T-helper 2 cell (primary cell): ENCODE measurements at places on chromosomes 2 and 18.

DNA sequence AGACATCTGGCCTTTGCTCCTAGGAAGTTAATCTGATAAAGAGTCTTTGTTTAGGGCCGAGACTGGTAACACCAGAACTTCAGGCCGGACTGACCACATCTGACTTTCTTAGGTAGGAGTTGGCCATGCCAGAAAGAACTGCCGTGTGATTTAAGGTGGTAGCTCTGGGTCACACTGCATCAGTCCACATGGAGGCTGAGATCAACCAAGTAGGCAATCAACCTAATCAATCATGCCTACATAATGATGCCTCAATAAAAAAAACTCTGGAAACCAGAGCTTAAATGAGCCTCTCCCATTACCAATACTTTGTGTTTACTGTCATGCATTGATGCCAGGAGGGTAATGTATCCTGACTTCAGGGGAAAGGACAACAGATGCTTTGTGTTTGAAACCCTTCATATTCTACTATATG lies 44.1 kb upstream of the ORC2 start:
- DNase-seq: no peak

DNA sequence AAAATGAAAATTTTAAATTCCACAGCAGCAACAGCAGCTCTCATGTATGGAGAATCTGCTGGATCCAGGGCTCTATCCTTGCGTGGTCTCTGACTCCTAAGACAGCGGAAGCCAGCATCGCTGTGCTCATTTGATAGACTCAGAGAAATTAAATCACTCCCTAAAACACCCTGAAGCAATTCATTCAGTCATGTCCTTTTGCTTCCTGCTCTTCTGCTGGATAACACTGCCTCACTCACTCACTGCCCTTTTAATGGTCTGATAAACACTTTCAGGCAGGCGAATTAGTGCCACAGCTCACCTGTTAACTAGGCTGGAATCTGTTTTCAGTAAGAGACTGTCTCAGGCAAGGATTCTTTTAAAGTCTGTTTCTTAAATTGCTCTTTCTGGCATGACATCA lies 10.0 kb downstream of the WIPF1 start:
- no peak for DNase-seq

DNA sequence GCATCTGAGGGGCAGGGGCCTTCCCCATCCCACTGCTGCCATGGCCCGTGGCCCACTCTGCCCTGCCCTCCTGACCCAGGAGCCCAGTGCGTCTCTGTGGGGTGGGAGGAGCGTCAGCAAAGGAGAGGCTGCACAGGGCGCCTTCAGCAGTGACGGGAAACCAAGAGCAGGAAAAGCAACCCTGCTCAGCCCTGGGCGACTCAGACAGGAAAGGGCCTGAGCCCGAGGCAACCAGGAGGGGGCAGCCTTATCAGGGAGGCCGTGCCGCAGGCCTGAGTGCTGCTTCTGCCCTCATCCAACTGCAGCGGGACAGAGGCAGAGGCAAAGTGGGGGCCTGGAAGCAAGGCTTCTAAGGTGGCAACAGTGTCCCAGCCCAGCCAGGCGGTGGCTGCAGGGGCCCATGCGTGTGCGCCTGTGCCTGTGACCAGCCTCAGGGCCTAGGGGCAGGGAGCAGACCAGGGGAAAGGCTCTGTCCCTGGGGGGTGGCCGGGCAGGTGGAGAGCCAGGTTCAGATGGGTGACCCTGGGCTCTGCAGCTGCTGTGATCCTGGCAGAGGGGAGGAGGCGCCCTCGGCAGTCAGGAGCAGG lies 23.3 kb upstream of the ALPI start:
- DNase-seq: no peak

DNA sequence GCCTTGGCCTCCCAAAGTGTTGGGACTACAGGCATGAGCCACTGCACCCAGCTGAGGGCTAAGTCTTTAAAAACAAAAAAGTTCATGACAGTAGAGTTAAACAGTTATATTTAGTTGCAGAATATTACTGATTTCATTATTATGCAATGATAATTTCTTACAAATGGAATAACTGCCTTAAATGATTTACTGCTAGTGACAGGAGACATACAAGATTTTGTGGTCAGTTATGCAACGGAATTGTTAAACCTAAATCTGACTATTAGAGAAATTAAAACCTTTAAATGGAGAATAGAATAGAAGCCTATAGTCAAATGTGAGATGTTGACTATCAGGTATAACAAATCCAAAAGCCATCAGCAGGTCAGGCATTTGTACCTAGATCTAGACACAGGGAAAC lies 10.3 kb upstream of the DNAJC10 start:
- DNase-seq: no peak

DNA sequence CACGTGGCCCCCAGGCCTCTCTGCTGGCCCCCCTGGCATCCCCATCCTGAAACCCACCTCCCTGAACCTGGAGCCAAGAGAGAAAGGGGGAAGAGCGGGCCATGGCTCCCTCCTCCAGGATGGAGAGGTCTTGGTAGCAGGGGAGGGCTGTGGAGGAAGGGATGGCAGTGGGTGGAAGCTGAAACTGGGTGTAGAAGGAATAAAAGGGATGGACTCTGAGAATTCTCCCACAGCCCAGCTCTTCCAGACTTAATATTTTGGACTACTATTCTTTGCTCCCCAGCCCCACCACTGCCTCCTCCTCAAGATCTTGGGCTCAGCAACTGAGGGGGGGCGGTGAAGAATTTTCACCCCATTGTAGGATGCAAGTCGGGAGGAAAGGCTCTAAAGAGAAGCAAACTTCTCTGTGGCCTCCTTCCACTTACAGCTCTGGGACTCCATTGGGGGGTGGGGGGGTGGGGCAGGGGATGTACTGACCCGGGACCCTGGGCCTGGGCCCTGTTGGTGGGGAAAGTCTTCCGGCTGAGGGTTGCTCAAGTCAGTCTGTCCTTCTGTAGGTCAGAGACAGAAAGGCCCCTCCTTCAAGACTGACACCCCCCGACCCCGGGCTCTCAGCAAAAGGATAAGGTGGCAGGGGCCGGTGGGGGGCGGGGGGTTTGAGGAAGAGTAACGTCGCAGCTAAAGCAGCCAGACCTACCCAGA lies 501 bp downstream of the TNS1 start:
- no peak for DNase-seq

DNA sequence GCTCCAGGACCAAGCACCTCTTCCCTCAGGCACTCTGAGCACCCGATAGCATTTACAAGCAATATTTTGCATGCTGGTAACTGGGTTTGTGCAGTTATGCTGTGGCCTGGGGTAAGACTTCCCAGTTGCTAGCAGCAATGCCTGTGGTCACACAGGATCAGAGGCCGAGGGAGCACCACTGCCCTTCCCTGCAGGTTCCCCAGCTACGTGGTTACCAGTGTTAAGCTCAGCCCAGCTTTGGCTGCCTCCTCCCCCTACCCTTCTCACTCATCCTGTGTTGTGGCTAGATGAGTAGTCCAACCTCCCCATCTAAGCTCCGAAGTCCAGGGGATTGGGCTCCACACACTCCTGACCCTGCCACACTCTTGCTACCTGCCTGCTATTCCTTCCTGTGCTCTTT lies 141.1 kb downstream of the CELF4 start:
- DNase-seq: no peak

GRCh38 chr18:74524097-74524496 lies 10.2 kb upstream of the CNDP1 start:
- no peak for DNase-seq

DNA sequence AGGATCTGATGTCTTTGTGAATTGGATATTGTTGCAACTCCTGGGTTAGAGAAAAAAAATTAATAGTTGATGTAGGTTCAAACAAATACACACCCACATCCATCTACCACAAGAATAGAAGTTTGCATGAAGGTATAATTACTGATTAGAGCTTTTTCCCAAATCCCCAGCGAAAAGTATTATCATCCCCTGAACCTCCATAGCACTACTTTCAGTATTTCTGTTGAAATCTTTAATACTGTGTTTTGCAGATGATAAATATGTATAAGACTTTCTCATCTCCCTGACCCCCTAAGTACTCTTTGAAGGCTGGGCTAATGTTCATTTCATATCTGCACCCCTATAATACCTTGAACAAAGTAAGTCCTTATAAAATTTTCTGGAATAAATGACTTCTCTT lies 6.4 kb downstream of the FN1 start:
- no peak for DNase-seq

GRCh38 chr18:73758446-73758845 lies 389.2 kb downstream of the FBXO15 start:
- no peak for DNase-seq

- DNase-seq: no peak
Measured at GRCh38 chr2:38876407-38876806, 631 bp downstream of the MORN2 start.

GRCh38 chr2:128370468-128371247 lies 52.0 kb upstream of the HS6ST1 start:
- no peak for DNase-seq

- peak; percentile 46 for DNase-seq
Measured at GRCh38 chr2:207073801-207074678, 91.7 kb downstream of the KLF7 start.

DNA sequence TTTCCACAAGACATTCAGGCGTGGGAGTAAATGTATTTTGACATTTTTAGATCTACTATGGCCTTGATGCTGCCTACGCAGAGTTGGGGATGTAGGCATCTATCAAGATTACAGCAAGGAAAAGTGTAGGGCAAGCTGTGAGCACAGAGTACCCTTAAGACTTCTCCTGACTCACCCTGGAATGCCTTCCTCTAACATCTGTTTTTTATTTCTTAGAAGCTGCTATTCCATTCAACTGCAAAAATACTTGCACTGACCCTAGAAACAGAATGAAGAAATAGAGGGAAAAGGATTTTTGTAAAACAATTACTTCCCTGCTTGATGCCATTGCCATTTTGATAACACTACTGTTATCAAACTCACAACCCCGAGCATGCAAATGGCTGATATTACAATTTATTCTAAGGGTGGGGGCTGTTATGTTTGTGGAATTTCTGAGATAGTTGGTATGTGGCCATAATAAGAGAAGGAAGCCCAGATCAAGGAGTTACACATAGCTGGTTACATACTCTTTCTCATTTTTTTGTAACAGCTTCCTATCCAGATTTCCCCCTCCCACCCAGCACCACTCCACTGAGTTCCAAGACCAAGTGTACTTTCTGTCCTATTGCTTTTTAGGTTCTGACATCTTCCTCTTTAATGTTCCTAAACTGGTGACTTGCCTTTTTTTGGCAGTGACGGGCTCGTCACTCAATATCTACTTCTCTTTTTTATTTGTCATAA lies 6.0 kb upstream of the ROCK1 start:
- no peak for DNase-seq

DNA sequence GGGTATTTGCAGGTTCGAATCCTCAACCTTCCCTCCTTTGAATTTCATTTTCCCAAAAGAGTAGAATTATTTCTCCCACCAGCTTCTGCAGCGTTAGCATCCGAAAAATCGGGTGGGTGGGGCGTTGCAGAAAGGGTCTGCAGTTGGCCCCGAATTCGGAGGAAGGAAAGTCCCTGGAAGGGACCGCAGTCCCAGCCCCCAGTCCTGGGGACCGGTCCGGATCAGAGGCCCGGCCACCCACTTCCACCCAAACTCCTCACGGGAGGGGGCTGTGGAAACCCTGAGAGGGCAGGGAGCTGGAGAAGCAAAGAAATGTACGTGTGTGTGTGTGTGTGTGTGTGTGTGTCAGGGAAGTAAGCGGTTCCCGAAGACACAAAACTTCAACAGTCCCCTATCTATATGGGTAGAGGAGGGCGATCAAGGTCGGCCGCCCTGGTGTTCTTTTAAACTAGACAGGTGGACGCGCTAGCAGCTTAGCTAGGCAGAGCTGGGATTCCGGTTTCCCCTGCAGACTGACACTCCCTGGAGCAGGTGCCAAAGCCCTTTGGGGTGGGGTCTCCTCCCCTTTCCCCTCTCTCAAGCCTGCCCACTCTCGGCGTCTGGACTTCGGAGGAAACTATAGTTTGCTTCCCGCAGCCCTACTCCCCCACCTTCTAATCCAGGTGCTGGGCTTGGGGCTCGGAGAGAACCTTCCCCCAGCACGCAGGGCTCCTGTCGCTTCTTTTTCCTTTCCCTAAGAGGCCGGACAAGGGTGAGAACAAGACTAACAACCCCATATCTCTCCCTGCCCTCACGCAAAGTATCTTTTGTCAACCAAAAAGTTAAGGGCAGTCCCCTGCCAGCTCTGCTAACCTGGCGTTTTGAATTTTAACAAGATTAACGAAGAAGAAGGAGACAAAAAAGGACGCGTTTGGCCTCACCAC lies 4.8 kb upstream of the ONECUT2 start:
- no peak for DNase-seq

- no peak for DNase-seq
Measured at GRCh38 chr2:109460553-109461324, 153.0 kb downstream of the SEPTIN10 start.

DNA sequence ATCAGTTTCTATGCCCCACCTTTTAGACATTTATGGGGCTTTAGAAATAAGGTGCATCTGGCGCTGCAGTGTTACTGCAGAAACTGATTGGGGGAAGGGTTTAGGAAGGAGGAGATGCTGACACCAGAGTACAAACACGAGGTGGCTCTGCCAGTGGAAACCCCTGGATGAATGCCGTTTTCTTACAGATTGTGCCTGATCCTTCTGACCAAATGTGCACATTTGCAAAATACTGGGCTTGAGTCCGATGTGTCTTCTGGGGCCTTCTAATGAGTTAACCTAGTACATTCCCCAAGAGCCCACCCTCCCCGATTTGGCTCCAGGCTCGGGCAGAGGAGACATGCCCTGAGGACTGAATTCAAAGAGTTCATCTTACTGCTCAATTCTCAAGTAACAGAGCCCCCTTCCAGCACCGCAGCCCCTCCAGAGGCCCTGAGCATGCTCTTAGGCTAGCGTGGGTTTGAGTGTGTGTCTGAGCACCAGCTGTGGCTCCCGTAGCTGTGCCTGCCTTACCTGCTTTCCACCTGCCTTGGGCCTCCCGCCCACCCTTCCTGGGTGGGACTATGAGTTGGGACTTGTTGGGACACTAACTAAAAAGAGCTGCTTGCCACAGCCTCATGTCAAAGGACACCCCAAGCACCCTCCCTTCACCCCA lies 116.7 kb upstream of the COPS8 start:
- no peak for DNase-seq

DNA sequence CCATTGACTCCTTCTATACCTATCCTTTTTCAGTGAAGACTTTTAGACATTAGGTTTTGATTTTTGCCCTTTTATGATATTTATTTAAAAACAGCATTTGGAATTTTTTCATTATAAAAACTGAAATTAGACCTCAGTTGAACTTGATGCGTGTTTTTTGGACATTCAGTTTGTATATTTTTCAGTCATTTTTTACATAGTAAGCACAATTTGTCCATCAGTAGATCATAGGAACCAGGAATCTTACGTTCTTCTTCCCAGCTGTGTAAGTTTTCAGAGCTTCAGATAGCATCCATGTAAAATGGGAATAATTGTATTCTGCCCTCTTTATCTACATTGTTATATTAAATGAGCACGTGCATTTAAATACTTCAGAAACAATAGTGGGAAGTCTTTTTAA lies 109.1 kb downstream of the WDSUB1 start:
- no peak for DNase-seq
